ENCODE measurements at places on chromosomes 11 and 22.

DNA sequence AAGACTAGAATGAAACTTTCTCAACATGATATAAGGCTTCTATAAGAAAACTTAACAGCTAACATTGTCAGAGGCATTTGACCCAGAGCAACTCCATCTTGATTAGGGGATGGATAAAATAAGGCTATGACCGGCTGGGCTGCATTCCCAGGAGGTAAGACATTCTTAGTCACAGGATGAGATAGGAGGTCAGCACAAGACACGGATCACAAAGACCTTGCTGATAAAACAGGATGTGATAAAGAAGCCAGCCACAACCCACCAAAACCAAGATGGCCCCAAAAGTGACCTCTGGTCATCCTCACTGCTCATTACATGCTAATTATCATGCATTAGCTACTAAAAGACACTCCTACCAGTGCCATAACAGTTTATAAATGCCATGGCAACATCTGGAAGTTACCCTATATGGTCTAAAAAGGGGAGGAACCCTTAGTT is 135.2 kb downstream of the TTC28 start:
- no peak for DNase-seq

DNA sequence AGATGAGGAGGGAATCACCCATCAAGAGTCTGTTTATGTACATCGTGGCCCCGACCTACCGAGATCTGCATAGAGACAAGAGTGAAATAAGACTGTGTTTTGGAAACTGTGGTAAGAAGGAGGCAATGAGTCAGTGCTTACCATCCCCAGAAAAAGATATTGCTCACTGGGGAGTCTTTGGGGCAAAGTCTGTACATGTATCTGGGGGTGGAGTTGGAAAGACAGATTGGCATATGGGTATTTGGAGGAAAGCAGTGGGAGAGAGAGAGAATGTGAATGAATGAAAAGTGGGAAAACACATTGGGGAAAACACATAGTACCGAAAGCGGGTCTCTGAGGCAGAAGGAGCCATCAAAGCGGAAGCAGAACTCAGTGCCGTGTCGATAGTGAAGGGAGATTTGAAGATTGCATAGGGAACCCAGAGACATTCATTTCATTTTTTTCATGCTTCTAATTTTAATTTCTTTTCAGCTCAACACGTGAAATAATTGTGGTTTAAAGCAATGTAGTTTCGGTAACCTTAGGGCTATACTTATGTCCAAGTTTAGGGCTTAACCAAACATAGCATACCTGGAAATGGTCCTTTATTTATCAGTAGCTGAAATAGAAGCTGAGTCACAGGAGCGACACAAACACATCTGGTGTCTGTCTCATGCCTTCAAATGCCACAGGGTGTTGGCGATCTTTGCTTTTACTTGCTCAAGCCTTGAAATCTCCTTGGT is 98.6 kb upstream of the CD44 start:
- DNase-seq: no peak

DNA sequence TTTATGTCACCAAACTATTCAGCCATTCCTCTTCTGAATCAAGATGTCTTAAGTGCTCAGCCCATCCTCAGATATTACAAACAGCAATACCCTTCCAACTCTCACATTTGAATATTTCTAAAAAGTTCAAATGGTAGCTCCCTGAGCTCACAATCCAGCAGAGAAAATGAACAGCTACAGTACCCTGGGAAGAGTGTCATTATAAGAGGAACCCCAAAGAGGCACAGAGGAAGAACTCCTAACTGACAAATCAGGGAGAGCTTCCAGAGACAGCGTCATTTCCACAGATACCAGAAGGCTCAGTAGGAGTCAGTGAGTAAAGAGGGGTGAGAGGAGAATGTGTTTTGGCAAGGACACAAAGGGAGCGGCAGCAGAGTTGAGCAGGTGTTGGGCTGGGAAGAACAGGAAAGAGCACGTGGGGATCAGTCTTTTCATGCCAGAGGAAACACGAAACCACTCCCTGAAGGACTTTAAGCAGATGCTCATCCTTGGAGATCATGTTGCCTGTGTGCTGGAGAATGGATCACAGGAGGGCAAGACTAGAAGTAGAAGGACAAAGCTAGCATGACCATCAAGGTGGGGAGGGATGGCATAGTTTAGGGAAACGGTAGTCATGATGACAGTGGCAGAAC is 4.3 kb downstream of the CLTCL1 start:
- DNase-seq: peak; percentile 89

DNA sequence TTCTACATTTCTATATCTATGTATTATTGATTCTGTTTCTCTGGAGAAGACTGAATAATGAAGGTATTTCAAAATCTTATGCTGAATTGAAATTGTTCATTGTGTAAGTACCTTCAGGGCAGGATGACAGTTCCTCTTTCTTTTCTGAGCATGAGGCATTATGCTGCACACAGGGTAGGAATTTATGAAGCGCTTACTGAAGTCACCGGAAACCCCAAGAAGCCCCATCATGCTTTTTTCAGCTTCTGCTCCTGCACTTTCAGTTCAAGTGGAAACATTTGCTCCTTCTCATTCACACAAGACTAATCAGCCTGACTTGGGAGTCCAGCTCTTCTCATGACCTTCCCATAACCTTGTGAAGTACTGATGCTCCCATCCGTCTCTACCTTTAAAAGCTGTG is 314.7 kb upstream of the SORL1-AS1 start:
- DNase-seq: no peak

DNA sequence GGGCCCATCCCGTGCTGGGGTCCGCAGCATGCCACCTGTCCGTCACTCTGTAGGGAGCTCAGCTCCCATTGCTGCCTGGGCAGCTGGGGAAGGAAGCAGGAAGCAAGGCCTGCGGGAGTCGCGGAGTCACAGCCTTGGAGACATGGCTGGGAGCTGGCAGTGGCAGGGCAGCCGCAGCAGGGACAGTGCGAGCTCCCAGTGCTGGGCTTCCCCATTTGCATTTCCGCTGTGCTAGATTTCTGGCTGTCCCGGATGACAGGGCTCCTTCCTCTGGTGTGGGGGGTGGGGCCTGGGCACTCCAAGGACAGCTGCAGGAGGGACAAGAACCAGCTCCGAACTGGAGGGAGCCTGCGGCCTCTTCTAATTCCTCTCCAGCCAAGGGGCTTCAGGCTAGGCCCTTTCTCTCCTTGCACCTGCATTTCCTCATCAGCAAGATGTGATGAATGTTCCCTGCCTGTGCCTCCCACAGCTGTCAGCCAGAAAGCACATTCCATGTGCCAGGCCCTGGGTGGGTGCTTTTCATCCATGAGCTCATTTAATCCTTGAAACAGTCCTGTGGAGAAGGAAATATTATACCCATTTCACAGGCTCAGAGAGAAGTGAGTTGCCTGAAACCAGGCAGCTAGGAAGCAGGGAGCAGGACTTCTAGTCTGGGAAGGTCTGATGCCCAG is 48.0 kb downstream of the MYO7A start:
- DNase-seq: no peak

DNA sequence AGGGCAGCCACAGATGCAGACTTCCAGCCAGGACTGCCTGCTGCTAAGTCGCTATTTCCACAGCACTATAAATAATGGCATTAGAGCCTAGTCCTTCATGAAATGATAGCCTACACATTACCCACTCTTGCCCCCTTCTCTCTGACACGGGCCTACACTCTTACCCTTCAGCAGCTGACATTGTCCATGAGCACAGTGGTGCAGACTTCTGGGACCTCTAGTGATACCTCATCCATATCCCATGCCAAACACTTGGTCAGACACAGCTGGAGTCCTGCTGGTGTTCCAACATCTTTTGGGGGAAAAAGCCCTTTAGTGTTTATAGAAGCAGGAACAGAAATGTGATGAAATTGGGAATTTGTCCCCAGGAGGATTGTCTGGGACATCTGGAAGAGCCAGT is 43.4 kb upstream of the RAB1B start:
- DNase-seq: no peak

All from NCI-H2029 (cell line).